ENCODE measurements at places on chromosomes 4 and X. TPM values are rescaled to one million over a fixed set of nuclear protein-coding genes. Genes with fewer than 3 reads are reported as not detected.

The PRDM8 gene
- total RNA-seq: 5.1 TPM

The RASGEF1B gene
- 27.7 TPM for total RNA-seq

The GRIA3 gene
- total RNA-seq: not detected

The PCSK1N gene
- 3.4 TPM for total RNA-seq

The SPANXN3 gene
- total RNA-seq: not detected

The IL13RA2 gene
- not detected for total RNA-seq

The NWD2 gene
- total RNA-seq: not detected

The BMPR1B gene
- total RNA-seq: not detected

The CENPVL2 gene
- not detected for total RNA-seq

The TLL1 gene
- not detected for total RNA-seq

The MAGEE2 gene
- total RNA-seq: not detected

The SLC2A9 gene
- 2.6 TPM for total RNA-seq

The NXF3 gene
- total RNA-seq: not detected

The CENPVL1 gene
- total RNA-seq: not detected

The CTAG1A gene
- total RNA-seq: not detected

The GLUD2 gene
- total RNA-seq: 1.9 TPM

The FAT1 gene
- total RNA-seq: 0.90 TPM

The JAKMIP1 gene
- total RNA-seq: 3.7 TPM

The SERPINA7 gene
- total RNA-seq: not detected

The RS1 gene
- total RNA-seq: not detected

The TLR3 gene
- total RNA-seq: 0.03 TPM

The RTL5 gene
- total RNA-seq: 0.45 TPM

The C4orf51 gene
- total RNA-seq: not detected

The ABLIM2 gene
- total RNA-seq: 0.54 TPM

The CFAP99 gene
- total RNA-seq: not detected

The SYTL4 gene
- 0.11 TPM for total RNA-seq

The NR0B1 gene
- not detected for total RNA-seq

The TEX13C gene
- not detected for total RNA-seq

The TASL gene
- total RNA-seq: 0.90 TPM

The INTU gene
- 0.24 TPM for total RNA-seq

The PHOX2B gene
- total RNA-seq: not detected

The FDCSP gene
- not detected for total RNA-seq

The TMEM33 gene
- total RNA-seq: 99.4 TPM

The ZNF157 gene
- 0.73 TPM for total RNA-seq

The IL21 gene
- total RNA-seq: 35.0 TPM

The IBSP gene
- total RNA-seq: not detected

The BEX3 gene
- 7.6 TPM for total RNA-seq

The ASB12 gene
- 0.22 TPM for total RNA-seq

The HAND2 gene
- total RNA-seq: not detected
